GM06990 (cell line): ENCODE measurements at places on chromosomes 7 and 10.

DNA sequence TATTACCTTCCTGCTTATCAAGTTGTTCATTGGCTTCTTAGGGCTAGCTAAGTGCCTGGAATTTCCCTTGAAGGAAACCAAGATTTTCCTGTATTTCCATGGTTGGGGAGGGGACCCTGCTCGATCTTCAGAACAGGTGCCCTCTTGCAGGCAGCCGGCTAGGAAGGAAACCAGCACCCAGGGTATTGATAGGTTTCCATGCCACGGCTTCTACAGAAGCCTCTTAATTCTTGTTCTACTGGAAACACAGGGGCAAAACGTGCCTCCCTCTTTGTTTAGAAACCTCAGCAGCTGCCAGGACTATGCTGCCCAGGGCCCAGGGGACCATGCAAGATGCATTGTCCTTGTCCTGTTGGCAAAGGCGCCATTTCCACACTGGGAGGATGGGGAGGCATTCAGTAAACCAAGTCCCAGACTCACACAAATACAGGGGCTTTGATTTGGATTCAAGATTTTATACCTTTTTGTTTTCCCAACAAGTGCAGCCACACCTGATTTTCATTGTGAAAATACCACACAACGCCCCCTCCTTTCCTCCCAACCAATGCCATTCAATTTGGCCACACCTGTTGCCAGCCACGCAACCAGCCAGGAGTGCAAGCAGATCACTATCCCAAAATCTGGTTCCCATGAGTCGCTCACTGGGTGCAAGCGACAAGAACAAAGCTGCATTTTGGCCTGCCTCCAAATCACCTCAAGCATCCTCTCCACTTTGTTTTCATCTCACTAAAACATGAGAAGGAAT lies 29.6 kb downstream of the C10orf71 start:
- no peak for DNase-seq

DNA sequence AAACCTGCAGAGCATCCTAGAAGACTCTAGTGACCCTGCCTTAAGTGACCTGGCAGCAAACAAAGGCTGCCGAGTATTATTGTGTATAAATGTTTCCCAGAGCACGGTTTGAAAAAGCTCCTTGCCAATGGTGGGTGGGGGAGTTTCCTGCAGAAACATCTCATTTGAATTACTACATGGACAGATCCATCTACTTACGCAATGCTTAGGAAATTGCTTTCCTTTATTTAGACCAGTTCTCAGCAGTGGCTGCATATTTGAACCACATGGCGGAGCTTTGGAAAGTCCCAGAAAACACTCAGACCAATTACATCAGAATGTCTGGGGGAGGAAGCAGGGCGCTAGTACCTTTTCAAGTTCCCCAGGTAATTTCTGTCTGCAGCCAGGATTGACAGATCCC lies 560.9 kb downstream of the SDK1 start:
- no peak for DNase-seq

GRCh38 chr10:44326474-44327030 lies 58.3 kb downstream of the CXCL12 start:
- DNase-seq: no peak

DNA sequence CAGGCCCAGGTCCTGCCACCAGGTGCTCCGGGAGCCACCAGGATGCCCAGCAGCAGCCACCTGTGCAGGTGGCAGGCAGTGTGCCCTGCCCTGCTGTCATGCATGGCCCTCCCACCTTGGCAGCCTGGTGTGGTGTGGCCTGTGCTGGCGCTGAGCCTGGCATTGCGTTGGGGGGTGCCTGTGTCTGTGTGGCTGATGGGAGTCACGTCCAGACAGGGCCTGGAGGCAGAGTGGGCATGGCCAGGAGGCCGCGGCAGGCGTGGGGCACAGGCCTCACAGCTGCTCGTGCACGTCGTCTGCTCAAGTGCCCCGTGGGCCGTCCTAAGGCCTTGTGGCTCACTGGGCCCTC lies 8.7 kb downstream of the TTYH3 start:
- DNase-seq: no peak

- no peak for DNase-seq
Observed at GRCh38 chr7:138127996-138128395, 51.7 kb downstream of the AKR1D1 start.

GRCh38 chr7:118517275-118517674 lies 292.8 kb downstream of the ANKRD7 start:
- no peak for DNase-seq

- no peak for DNase-seq
Observed at GRCh38 chr10:121101561-121101960, 250.4 kb downstream of the WDR11 start.

GRCh38 chr10:86017841-86018734 lies 348.5 kb downstream of the GRID1 start:
- no peak for DNase-seq

- DNase-seq: no peak
Observed at GRCh38 chr10:20406281-20407104, 490.6 kb downstream of the NEBL start.

DNA sequence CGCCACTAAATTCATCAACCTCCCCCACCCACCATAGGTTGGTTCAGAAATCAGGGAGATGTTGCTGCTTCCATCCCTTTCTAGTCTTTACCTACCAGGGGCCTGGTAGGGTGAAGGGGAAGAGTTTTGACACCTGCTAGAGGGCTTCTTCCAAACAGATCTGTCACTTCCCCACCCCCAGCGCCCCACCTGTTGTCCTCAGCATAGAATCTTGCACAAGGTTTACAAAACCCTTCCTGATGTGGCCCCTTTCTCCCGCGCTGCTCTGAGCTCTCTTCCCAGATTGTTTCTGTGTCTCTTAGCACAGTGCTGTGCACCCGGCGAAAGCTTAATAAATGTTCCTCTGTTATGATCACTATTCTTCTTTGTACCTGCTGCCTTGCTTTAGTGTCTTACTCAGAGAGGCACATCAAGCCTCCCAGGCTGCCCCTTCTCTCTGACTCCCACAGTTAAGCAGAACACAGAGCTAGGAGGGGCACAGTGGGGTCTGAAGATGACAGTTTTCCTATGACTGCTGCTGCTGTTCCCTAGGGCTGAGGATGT lies 11.2 kb upstream of the C10orf95 start:
- no peak for DNase-seq

DNA sequence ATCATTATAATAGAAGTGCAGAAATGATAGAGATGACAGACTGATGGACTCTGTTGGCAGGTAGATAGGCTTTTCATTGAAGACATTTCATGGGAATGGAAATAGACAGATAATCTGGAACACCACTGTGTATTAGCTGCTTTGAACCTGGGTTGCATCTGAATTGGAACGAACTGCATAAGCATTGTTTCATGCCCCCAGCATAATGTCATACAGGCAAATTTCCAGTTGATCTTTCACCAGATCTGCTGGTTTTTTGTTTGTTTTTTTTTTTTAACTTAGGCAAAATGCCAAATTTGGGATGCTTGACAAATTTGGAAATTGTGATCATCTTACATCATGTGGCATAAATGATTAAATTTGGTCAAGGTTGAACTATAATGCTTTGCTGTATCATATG lies 172.1 kb upstream of the AOAH start:
- DNase-seq: no peak

GRCh38 chr7:81333004-81333403 lies 414.2 kb upstream of the SEMA3C start:
- no peak for DNase-seq

DNA sequence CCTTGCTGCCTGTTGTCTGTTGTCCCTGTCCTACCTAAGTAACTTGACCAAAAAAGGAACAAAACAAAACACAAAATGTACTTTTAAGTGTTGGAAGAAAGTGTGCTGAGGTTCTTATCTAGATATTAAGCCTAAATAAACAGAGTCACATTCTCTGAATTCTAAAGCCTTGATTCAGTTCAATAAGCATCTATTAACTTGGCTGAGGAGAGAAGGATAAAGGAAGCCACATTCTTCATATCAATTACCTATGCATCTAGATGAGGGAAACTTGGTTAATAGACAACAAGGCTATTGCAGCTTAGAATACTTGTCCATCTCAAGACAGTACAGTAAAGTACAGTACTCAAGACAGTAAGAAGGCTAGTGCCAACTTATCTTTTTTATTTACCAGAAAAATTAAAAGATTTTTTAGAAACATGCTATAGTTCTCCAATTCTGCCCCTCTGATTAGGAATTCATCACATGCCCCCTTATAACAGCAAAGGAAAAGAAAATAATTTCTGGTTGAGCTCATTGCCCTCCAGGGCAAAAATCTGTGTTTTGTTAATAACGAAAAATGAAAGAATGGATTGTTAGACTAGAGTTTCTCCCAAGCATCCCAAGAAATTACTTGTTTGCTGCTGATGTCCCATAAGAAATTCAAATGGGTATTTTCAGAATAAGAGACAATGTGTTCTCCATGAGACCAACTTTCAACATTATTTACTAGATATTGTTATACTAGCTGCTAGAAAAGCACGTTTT lies 546.5 kb upstream of the SEMA3D start:
- no peak for DNase-seq

- no peak for DNase-seq
Observed at GRCh38 chr10:113057948-113058522, 108.0 kb downstream of the TCF7L2 start.

DNA sequence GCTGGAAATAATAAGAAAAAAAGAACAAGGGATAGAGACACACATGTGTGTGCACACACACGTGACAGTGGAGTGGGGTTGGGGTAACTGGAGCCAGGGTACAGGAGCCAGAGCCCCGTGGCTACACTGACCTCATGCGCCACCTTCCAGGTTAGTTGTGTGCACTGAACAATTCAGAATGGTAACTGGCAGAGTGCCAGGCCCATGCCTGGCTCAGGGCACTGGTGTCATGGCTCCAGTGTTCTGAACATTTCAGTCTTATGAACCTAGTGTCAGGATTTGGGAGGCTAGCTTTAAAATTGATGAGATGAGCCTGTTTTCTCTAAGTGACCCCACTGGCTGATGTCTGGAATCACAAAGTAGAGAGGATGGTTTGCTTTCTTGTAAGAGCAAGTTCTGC lies 269.6 kb downstream of the SORCS3 start:
- DNase-seq: no peak

- DNase-seq: no peak
Observed at GRCh38 chr7:47266799-47267198, 315.1 kb downstream of the TNS3 start.

DNA sequence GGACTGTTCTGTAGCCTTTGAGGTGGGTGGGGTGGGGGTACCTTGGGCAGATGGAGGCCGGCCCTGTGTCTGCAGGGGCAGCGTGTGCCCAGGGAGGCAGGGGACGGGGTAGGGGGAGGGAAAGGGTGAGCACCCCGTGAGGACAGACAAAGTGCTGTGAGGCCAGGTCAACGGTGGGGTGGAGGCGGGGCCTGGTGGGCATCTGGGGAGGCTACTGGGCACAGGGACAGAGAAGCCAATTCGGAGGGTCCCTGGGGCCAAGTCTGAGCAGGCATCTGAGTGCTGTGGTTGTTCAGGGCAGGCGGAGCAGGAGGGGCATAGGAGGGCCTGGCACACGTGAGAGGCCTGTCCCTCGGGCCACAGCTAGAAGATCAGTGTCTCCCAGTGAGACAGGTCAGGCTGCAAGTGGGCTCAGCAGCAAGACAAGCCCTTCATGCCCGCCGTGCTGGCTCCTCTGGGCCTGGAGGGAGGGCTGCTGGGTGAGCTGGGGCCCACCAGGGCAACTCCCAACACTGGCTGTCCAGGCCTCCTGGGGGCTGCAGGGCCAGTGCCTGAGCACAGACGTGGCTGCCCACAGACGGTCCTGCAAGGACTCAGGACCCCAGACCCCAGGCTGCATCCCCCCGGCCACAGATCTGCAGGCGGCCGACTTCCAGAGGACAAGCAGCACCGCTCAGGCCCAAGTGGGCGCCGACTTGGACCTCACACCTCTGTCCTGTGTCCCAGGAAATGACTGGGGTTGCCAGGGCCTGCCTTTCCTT lies 26.4 kb upstream of the KNDC1 start:
- DNase-seq: no peak

DNA sequence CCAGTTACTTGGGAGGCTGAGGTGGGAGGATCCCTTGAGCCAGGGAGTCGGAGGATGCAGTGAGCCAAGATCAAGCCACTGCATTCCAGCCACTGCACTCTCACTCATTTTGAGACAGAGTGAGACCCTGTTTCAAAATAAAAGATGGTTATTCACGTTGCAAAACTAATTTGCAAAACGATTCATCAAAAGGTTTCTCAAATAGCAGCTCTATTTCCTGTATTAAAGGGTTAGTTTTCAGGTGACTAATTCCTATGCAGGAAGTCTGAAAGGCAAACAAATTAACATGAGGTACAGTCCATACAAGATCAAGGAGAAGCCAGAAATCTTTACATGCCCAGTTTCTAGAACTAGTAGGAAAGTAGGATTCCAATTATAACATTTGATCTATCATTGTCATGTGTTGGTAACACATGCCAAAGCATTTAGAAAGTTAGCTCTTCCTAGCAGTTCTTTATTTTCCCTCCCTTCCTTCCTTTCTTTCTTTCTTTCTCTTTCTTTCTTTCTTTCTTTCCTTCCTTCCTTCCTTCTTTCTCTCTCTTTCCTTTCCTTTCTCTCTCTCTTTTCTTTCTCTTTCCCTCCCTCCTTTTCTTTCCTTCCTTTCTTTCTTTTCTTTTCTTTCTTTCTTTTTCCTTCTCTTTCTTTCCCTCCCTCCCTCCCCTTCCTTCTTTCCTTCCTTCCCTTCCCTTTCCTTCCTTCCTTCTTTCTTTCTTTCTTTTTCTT lies 49.3 kb downstream of the DENND2A start:
- no peak for DNase-seq

DNA sequence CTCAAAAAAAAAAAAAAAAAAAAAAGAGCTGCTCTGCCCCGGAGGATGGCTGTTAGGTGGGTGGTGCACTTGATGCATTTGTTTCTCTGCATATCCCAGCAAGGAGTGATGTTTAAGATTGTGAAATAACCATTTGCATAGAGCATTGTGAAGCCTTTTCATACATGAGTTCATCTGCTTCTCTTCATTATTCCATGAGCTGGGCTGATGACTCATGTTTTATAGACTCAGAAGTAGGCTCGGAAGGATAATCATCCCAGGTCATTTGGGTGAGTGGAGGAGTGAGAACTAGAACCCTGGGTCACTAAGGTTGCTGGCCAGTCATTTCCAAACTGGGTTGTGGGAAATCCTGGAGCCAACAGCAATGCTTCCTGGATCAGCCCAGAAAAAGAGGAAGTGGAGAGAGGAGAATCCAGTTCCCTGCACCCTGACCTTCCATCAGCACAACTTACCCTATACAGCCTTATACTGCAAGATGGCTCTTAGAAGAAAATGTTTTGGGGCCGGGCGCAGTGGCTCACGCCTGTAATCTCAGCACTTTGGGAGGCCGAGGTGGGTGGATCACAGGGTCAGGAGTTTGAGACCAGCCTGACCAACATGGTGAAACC lies 45.3 kb downstream of the TACC2 start:
- no peak for DNase-seq

DNA sequence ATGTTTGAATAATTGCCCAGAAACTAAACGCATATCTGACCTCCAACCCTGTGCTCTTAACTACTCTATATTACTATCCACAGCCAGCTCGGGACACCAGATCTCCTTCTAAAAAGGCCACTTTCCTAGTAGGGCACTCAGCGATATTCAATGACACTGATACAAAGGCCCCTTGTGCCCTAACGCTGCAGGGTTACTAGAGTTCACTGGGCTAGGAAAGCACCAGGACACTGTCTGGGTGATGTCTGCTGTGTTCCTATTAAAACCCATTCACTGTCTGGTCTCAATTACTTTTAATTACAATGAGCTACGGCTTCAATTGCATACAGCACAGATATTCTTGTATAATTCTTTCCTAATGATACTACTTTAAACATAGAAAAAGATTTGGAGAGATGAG lies 91.7 kb downstream of the SORCS1 start:
- DNase-seq: no peak

- no peak for DNase-seq
Observed at GRCh38 chr7:16770657-16771329, 17.2 kb downstream of the TSPAN13 start.
